ENCODE measurements at places on chromosomes 7 and 10.

DNA sequence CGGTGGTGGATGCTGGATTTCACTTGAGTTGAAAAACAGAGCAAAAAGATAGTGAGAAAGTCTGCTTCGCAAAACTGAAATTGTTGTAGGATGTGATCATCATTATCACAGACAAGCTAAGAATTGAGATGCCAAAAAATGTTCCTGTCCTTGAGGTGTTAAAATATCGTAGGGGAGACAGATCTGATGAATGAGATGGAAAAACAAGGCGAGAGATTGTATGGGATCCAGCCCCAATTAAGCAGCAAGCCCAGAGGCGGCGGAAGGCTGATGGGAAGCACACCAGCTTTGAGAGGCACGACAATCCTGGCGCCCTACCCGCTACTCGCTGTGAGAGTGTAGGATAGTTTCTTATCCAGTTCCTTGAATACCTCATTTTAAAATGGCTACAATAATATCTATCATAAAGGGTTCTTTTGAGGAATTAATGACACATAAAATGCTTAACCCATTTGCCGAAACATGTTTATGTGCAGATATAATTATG lies 131.1 kb upstream of the PTN start:
- no peak for DNase-seq

GRCh38 chr7:83159731-83160130 lies 3.0 kb downstream of the PCLO start:
- DNase-seq: no peak

- DNase-seq: no peak
Measured at GRCh38 chr7:19369806-19370205, 224.6 kb upstream of the FERD3L start.

GRCh38 chr10:43076876-43077420 lies at the start of gene RET:
RET (plus strand) TSS chr10:43077069; CDS start chr10:43077259, 190 bp downstream.
- no peak for DNase-seq

- DNase-seq: no peak
Measured at GRCh38 chr10:128305601-128306345, 179.6 kb upstream of the MKI67 start.

- DNase-seq: no peak
Measured at GRCh38 chr7:111329367-111330234, 232.7 kb downstream of the IMMP2L start.

- peak; percentile 76 for DNase-seq
Measured at GRCh38 chr7:48088559-48089045, 463 bp upstream of the UPP1 start.

- DNase-seq: no peak
Measured at GRCh38 chr7:1287752-1288201, 55.1 kb downstream of the UNCX start.

DNA sequence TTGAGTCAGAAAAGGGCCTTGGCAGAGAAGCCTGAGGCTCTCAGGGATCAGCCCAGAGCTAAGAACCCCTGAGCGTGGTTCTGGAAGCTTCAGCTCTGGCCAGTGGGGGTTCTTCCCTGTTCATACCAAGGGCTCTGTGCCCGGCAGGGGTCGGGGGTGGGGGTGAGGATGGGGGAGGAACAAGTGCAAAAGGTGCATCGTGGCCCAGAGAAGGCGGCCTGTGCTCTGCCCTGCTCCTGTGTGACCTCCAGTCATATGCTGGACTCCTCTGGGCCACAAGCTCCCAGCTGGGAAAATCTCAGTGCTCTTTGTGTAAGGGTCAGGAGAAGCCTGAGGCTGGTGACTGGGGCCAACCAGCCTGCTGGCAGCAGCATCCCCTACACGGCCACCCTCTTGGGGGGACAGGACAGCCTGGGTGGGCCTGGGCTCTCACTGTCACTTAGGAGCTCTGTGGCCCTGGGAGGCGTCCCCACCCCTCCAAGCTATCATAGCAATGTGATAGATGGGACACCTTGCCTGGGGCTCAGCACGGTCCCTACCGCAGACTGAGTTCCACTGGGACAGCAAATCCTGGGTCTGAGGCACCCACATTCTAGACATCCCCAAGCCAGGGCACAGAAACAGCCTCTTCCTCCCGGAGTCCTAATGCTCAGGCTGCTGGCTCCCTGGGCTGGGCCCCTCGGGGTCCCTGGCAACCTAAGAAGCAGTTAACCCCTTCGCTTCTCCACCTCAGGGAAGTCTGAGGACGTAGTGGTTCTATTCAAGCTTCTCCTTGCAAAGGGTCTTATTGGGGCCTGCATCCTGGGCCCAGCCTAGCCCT lies 2.5 kb downstream of the MMRN2 start:
- no peak for DNase-seq

DNA sequence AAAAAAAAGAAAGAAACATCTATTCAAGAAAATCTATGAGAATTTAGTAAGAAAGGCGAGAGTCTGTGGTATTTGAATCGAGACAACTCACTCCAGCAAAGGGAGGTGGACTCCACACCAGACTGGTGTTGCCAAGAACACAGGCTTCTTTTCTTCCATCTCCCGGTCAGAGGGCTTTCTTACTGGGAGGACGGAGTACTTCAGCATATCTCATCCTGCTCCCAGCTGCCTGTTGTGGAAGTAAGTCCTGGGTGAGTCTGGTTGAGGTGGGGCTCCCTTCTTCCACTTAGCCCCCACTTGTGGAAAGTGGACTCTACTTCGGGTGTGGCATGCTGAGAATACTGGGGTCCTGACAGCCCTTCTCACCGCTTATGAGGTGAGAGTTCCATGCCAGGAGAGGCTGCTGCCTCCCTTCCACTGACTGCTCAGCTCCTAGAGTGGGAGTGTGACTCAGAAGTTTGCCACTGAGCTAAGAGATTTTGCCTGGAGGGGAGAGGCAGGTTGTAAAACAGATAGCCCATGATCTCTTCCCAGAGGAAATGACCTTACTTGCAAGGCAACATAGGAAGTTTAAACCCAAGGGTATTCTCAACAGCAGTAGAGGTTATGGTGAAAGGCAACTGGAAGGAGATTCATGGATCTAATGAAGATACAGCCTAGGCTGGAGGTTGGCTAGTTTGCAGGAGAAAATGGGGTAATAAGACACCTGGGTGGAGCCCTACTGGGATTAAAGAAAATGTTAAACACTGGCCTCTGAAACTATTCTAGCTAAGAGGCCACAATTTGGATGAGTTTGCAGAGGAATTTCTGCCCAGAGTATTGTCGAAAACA lies 3.5 kb upstream of the NACAD start:
- DNase-seq: no peak

GRCh38 chr7:1920881-1921280 lies 250.8 kb downstream of the ELFN1 start:
- DNase-seq: no peak

GRCh38 chr7:32335107-32335506 lies 155.1 kb downstream of the LSM5 start:
- DNase-seq: no peak

DNA sequence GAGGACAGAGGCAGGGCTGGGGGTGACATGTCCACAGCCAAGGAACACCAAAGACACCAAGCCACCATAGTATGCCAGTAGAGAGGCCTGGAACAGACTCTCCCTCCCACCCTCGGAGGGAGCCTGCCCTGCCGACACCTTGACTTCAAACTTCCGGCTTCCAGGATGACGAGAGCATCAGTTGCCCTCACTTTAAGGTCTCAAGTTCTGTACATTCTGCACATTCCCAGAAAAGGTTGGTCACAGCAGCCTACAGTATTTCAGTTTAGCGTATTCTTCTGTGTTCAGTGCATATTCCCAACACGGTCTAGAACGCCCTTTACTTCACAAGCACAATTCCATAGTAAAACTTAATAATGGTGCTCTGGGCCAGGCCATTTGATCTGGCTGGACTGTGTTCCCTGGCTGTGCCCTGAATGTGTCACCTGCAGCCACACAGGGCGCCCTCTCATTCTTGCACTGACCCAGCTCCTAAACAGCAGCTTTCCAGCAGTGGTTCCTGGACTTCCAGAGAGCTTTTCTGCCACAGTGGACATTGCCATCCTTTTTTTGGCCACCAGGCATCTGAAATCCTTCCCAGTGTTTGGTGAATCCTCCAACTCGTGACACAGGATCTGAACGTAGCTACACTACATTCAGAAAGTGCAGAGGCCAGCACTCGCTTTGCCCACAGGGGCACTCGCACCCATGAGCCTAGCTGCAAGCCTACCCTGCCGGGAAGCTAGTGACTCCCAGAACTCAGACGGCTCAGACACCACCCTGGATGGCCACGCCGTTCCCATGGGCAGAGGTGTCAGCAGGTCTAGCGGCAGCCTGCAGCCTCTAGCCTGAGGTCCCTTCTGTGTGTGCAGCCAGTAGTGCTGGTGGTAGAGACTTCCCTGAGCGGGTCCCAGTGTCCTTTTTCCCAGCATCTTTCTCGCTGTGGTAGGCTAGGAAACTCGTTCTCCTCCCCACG lies 36.4 kb upstream of the INSIG1 start:
- DNase-seq: no peak

- no peak for DNase-seq
Measured at GRCh38 chr7:18828260-18828993, 289.0 kb downstream of the TWIST1 start.

- no peak for DNase-seq
Measured at GRCh38 chr7:151448261-151449252, 8.6 kb upstream of the CRYGN start.

DNA sequence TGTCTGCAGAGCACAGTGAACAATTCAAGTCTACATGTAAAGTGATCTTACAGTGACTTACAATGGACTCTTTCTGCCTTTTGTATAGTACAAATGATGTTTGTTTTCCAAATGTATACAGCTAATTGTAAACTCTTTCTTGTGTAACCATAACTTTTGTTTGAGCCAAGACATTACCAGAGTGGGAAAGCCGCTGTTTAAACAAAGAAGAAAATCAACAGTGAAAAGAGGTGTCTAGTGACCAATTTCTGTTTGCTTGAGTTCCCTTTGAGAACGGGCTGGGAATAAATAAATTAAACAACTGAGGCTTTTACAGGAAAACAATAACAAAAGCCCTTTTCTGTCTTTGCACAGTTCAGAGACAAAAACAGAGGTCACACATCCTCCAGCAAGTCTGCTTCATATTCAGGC lies 1163.4 kb downstream of the CNTNAP2 start:
- no peak for DNase-seq

DNA sequence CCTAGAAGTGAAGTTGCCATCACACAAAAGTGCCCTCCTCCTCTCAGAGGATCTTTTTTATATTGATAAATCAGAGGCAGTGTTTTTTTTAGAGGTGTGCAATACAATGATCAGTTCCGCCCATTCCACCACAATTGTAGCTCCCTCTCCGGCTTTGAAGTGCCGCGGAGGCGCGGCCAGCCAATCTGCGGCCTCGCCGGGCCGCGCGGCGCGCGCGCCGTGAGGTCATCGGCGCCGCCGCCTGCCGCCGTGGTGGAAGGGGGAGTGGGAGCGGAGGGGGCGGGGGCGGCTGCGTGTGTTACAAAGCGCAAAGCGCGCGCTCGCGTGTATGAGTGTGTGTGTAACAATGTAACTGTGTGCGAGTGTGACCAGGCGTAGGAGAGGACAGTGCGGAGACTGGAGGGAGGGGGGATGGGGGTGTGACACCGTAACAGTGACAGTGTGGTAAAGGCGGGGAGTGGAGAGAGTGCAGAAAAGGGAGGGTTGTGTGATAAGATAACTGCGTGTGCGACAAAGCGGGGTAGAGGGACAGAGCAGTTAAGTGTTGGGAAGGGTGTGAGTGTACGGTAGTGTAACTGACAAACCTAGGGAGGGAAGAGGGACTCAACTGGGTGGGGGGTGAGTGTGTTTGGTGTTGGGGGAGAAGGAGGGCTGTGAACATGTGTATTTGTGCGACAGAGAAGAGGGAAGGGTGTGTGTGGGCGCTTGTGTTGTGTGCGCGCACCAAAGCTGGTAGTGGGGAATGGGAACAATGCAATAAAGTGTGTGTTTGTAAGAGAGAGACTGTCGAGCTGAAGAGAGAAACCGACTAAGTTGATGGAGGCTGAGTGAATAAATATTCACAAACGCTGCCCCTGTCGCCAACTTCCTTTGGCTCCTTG lies at the start of gene SP8:
SP8 (minus strand) TSS at position 108 of the 881 bp plus-strand sequence; CDS start at position 20, 88 bp downstream.
- no peak for DNase-seq

- no peak for DNase-seq
Measured at GRCh38 chr10:79324032-79324695, 23.1 kb upstream of the PPIF start.

DNA sequence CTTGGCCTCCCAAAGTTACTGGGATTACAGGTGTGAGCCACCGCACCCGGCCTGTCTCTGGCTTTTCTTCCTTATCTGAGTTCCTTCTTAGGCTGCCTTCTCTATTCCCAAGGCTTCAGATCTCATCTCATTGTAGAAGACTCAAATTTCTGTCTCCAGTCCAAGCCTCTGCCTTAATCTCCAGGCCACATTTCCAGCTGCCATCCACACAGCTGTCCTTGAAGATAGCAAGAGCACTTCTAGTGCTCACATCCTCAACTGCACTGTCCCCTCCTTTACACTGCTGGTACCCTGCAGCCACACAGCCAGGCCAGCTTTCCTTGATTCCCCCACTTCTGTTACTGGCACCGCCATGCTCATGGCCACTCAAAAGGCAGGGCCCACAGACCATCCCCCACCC lies 35.6 kb downstream of the POLL start:
- DNase-seq: no peak

GRCh38 chr7:82859106-82859850 lies 303.4 kb downstream of the PCLO start:
- no peak for DNase-seq

DNA sequence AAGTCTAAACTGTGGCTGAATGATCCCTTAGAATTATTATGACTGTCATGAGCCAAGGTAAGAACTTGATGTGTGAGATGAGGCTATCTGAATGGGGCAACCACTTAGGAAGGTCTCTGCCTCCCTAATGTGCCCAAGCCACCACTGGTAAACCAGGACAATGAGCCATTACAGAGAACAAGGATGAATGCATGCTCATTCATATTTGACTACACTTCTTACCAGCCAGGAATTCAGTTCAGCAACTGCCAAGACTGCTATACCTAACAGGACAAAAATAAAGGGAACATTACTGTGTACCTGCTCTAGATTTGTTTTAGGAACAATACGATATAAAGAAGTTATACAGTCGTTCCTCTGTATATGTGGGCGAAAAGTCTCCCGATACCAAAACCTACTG lies 23.0 kb downstream of the MPP7 start:
- DNase-seq: no peak
